ENCODE measurements at places on chromosomes 2 and 18.

GRCh38 chr2:233593201-233593600, 24.2 kb upstream of the UGT1A8 start:
- no peak for DNase-seq

GRCh38 chr2:170006587-170007325, 171.2 kb upstream of the MYO3B start:
- peak; percentile 38 for DNase-seq

- no peak for DNase-seq
Measured at GRCh38 chr2:44097322-44097907, 71.3 kb upstream of the PPM1B start.

GRCh38 chr2:6341588-6342129, 524.0 kb downstream of the CMPK2 start:
- no peak for DNase-seq

GRCh38 chr2:85191157-85191556, 58.0 kb downstream of the TCF7L1 start:
- DNase-seq = no peak

GRCh38 chr2:147711031-147711430, 133.8 kb upstream of the ACVR2A start:
- no peak for DNase-seq

- DNase-seq = peak; percentile 67
Measured at GRCh38 chr18:42338683-42339082, 383.6 kb downstream of the PIK3C3 start.
